T1000 (cell line): ENCODE measurements at places on chromosomes 4 and X.

- no peak for DNase-seq
Observed at GRCh38 chr4:15910155-15910940, 28.2 kb downstream of the FGFBP1 start.

- no peak for DNase-seq
Observed at GRCh38 chr4:10074767-10075105, 41.9 kb downstream of the WDR1 start.

- DNase-seq: no peak
Observed at GRCh38 chr4:8695237-8696219, 103.0 kb downstream of the CPZ start.

GRCh38 chr4:73978886-73979285, 2.9 kb downstream of the PF4 start:
- no peak for DNase-seq

- no peak for DNase-seq
Observed at GRCh38 chrX:40248822-40249221, 151.1 kb upstream of the BCOR start.

GRCh38 chr4:18976884-18977283, 955.3 kb upstream of the LCORL start:
- DNase-seq: no peak
